A673 (cell line): ENCODE measurements at places on chromosomes 7 and 10.
A peak's percentile ranks its signal among the peaks of the same experiment; 100 is the strongest.

- H3K4me1 ChIP-seq = peaks cover 6% of the 10 kb centered on the region
- no peaks in the 10 kb centered on the region for H3K36me3 ChIP-seq
- H3K27me3 ChIP-seq = no peaks in the 10 kb centered on the region
- peak overlapping the region; percentile 84 for H3K27ac ChIP-seq
Measured at GRCh38 chr10:73625004-73625883, 16.0 kb downstream of the MYOZ1 start.

- no peaks in the 10 kb centered on the region for H3K4me1 ChIP-seq
- H3K36me3 ChIP-seq = peaks cover 7% of the 10 kb centered on the region
- H3K27ac ChIP-seq = peak within 1 kb of the TSS; percentile 86
- peak within 1 kb of the TSS; percentile 85 for H3K4me3 ChIP-seq
- no peaks in the 10 kb centered on the region for H3K27me3 ChIP-seq
Measured at GRCh38 chr10:133357285-133358161, at the start of gene FUOM. Gene FUOM (minus strand): TSS chr10:133358019. CDS start chr10:133358007, 12 bp downstream.

GRCh38 chr7:94941844-94942632, 34.6 kb downstream of the PPP1R9A start:
- H3K27ac ChIP-seq = no peak overlapping the region
- peaks cover 11% of the 10 kb centered on the region for H3K4me1 ChIP-seq
- H3K4me3 ChIP-seq = no peak overlapping the region

DNA sequence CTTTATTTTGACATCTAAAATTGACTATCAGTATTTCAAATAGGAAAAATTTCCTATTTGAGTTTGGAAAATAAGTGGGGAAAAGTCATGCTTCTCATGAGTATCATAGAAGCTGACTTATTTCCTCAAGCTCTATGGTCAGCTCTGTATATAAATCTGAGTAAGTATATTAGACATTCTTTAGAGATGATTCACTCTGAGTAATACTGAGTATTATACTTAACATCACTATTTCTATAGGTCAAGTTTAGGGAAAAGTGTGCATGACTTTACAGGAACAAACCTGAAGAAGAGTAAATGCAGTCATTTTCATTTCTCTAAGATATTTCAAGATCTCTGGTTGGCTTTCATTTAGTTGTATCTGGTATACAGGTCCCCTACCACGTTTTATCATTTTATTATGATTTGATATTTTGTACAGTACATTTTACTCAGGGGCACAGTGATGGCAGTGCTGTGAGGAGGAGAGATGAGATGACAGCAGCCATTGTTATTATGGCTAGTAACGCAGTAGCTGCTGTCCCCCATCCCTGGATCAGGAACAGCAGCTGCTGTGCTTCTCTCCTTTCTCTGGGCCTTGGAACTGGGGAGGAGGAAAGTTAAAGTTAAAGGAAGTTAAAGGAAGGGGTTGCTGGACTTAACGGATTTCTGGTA, 15.2 kb downstream of the SND1 start:
- peak; percentile 10 for DNase-seq
- H3K4me1 ChIP-seq = no peaks in the 10 kb centered on the region
- no peaks in the 10 kb centered on the region for H3K27me3 ChIP-seq
- no peak overlapping the region for H3K4me3 ChIP-seq
- no peak overlapping the region for H3K27ac ChIP-seq

- H3K27me3 ChIP-seq = peaks cover 69% of the 10 kb centered on the region
- no peak overlapping the region for H3K27ac ChIP-seq
- H3K4me1 ChIP-seq = no peaks in the 10 kb centered on the region
- DNase-seq = no peak
Measured at GRCh38 chr7:45865594-45866410, 7.1 kb downstream of the CCDC201 start.

GRCh38 chr7:35993113-35993512, 159.9 kb upstream of the EEPD1 start:
- H3K27me3 ChIP-seq = no peaks in the 10 kb centered on the region
- H3K27ac ChIP-seq = no peak overlapping the region
- no peak for DNase-seq

DNA sequence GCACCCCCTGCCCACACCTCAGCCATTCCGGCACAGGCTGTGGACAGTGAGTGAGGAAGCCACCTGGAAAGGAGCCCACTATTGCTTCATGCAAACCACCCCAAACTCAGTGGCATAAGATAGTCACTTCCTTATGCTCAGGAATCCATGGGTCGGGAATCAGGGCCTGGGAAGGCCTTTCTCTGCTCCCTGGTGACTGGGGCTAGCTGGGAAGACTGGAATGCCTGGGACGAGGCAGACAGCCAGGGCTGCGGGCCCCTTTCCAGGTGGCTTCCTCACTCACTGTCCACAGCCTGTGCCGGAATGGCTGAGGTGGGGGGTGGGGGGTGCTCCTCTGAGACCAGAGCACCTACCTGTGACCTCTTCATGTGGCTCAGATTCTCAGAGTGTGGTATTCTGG, 74.1 kb upstream of the GRB10 start:
- no peaks in the 10 kb centered on the region for H3K4me1 ChIP-seq
- H3K4me3 ChIP-seq = no peak overlapping the region
- no peaks in the 10 kb centered on the region for H3K27me3 ChIP-seq
- H3K27ac ChIP-seq = no peak overlapping the region
- H3K36me3 ChIP-seq = no peaks in the 10 kb centered on the region

- DNase-seq = no peak
- H3K4me3 ChIP-seq = no peak overlapping the region
- no peaks in the 10 kb centered on the region for H3K27me3 ChIP-seq
- H3K27ac ChIP-seq = no peak overlapping the region
- no peaks in the 10 kb centered on the region for H3K36me3 ChIP-seq
Measured at GRCh38 chr10:124518366-124518765, 56.7 kb downstream of the LHPP start.

DNA sequence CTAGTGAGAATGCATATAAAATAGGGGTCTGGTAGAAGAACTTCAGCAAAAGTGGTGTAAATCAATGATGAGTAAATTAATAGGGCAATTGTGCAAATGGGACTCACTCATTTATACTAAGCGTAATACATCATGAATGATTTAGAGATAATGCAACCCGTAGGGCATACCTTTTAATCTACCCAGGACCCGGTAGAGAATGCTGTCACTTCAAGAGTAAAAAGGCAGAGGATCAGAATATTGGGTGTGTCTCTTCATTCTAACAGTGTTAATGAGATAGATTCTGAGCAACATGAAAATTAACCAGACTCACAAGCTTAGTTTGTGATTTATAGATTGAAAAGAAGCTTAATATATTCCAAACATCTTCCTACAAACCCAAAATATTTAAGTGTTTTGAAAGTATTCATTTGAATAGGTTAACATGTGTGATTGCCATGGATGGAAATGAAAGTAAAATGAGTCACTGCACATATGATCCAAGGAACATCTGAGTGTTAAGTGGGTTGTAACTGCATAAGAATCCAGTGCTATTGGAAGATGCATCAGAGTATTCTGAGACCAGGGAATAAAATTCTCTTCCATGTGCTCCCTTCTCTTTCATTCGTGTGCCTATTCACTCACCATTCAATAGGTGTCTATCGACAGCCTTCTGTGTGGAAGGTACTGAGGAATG, 690.6 kb downstream of the AUTS2 start:
- no peak for DNase-seq
- H3K4me1 ChIP-seq = no peaks in the 10 kb centered on the region
- no peak overlapping the region for H3K4me3 ChIP-seq
- no peaks in the 10 kb centered on the region for H3K27me3 ChIP-seq
- no peak overlapping the region for H3K27ac ChIP-seq

DNA sequence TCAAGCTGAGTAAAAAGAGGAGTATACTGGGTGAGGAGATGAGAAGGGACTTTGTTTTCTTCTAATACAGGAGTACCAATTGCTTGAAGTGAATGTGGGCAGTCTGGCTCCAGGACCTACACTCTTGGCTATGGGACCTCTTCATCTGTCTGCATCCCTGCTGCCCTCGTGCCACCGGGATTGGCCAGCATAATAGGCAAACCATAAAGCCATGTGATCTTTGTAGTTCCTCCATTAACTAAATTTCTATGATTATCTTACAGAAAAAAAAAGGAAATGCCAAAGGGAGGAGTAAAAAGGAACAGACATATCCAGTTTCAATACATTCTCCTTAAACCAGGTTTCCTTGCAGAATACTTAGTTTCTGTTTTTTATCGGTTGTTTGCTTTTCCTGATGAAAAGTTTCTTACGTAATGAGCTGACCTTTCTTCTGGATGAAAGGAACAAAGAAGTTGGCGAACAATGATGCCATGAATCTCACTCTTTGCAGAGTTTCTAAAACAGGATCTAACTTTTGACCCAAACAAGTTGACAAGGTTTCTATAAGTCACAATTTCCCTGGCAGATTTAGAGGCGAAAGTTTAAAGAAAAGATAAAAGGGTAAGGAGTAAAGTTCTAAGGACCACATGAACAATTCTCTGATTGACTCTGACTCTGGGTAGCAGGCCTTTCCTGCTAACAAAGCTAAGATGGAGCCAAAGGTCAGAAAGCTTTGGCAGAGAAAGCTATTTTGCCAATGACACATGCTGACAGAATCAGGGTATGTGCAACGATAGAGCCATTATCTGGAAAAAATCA, 54.1 kb downstream of the LAMB1 start:
- no peak overlapping the region for H3K27ac ChIP-seq
- H3K36me3 ChIP-seq = peaks cover 87% of the 10 kb centered on the region
- H3K4me3 ChIP-seq = no peak overlapping the region

- no peak for DNase-seq
- no peak overlapping the region for H3K4me3 ChIP-seq
- no peak overlapping the region for H3K27ac ChIP-seq
Measured at GRCh38 chr7:30323006-30323355, 38.6 kb downstream of the ZNRF2 start.

- peak; percentile 20 for DNase-seq
- H3K36me3 ChIP-seq = no peaks in the 10 kb centered on the region
- peaks cover 74% of the 10 kb centered on the region for H3K27me3 ChIP-seq
- H3K4me3 ChIP-seq = no peak overlapping the region
- H3K27ac ChIP-seq = no peak overlapping the region
- no peaks in the 10 kb centered on the region for H3K4me1 ChIP-seq
Measured at GRCh38 chr10:7085913-7086589, 324.8 kb downstream of the SFMBT2 start.

DNA sequence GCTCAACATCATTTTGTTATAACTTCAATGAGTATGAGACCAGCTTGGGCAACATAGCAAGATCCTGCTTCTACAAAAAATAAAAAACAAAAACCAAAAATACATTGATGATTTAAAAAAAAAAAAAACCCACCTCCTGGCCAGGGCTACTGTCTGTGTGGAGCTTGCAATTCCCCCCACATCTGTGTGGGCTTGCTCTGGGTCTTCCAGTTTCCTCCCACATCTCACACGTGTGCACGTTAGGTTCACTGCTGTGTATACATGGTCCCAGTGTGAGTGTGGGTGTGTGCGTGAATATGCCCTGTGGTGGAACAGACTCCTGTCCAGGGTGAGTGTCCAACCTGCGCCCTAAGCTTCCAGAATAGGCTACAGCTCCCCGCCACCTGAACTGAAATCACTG, 41.6 kb downstream of the ATE1 start:
- H3K27ac ChIP-seq = no peak overlapping the region
- DNase-seq = no peak
- H3K36me3 ChIP-seq = no peaks in the 10 kb centered on the region
- H3K4me1 ChIP-seq = peaks cover 4% of the 10 kb centered on the region
- no peaks in the 10 kb centered on the region for H3K27me3 ChIP-seq

DNA sequence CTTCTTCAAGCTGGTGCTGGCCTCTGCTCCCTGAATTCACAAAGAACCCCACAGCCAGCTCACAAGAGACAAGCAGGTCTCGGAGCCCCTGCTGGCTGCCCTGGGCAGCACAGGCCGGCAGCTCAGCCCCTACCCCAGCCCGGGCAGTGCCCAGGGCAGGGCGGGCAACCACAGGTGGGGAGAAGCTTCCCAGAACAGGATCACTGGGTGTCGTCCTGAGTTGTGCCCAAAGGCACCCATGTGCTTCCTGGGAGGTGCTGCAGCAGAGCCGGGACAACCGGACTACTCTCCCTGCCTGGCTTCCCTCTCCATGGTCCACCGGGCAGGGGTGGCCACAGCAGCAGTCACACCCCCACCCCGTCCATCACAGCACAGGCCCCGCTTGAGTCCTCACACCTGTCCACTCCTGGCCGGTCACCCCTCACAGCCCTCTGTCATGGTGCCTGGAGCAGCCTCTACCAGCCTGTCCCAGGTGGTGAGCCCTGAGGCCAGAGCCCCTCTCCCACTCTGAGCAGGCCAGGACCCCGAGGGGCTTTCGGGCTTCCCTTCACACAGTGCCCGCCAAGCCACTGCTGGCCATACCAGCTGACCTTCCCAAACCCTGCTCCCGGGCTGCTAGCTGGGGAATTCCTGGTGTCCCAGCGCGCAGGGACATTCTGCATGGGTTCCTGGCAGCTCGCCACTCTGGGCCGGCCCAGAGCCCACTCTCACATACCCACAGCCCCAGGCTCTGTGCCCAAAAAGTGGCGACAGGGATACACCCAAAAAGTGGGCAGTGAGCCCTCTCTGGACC, 3.1 kb downstream of the RASGEF1A start:
- H3K36me3 ChIP-seq = no peaks in the 10 kb centered on the region
- no peak for DNase-seq
- no peaks in the 10 kb centered on the region for H3K4me1 ChIP-seq
- H3K27ac ChIP-seq = no peak overlapping the region

DNA sequence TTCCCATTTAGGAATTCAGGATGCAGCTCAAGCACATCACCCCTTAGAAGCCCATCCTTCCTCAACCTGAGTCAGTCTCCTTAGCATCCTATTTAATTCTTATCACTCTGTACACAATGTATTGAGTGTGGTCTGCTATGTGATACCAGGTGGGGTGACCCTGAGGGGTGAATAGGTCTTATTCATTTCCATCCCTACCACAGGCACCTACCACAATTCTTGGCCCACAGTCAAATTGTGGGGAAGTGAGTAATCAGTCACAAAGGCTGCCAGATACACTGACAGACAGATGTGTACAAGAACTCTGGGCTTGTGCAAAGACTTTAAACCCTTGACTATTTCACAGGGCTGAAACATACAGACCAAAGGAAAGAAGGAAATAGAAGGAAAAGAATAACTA, 560.5 kb downstream of the PARD3 start:
- peak; percentile 28 for DNase-seq
- H3K4me1 ChIP-seq = peaks cover 9% of the 10 kb centered on the region
- H3K4me3 ChIP-seq = no peak overlapping the region
- H3K36me3 ChIP-seq = no peaks in the 10 kb centered on the region
- no peak overlapping the region for H3K27ac ChIP-seq
